ENCODE measurements at places on chromosomes 2 and 18.

GRCh38 chr2:109689182-109689930, 75.2 kb downstream of the SOWAHC start:
- no peak for DNase-seq

GRCh38 chr2:181540421-181540820, 83.2 kb downstream of the ITGA4 start:
- DNase-seq = no peak

- no peak for DNase-seq
Observed at GRCh38 chr18:7821784-7822183, 254.7 kb downstream of the PTPRM start.

- no peak for DNase-seq
Observed at GRCh38 chr2:66364495-66365333, 70.2 kb upstream of the MEIS1 start.

DNA sequence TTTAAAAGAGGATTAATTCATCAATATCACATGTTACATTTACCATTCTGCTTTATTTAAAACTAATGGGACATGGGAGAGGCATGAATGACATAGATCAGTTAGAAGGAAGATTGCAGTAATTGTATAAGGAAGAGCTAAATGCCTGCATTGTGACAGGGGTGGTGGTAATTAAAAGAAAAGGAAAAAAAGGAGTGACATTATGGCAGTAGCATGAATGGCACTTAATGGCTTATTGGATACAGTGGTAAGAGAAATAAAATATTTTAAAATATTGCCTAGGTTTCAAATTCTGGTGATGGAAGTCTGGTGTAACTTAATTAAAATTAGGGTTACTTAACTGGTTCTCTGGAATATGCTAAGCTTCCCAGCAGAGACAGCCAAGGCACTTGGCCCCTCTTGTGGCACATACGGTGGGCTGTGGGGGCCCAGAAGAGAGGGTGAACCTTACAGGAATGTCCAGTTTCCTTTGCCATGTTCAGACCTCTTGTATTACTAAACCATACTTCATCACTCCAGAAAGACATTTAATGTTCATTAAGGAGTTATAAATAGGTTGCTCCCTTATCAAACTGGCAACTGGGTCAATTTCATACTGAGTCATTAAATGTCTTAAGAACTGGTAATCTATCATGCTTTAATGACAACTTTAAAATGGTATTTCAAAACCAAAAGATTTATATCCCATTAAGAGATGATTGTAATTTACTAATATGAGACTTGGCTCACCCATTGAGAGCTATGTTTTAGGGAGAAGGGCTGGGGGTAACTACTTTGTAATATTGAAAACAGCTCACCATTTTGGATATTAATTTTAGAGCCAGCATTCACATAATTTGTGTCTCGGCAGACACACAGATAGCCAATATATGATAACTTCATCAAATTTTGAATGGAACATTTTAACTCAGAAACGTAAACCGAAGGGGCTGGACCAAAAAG, 798.9 kb upstream of the PIK3C3 start:
- DNase-seq = no peak

DNA sequence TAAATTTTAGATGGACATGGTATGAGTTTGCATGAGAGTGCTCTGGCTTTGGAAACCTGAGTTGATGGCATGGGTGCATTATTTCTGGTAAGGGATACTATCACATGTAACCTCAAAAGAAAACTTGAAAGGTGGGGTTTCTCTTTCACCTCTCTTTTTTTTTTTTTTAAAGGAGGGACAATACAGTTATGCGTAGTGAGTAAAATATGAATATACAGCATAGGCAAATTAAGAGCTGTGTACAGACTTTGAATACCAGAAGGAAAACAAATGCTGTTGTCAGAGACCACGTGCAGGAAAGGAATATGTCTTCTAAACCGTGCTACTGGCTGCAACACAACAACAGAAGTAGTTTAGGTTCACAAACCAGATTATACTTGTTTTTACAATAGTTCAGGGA, 82.1 kb downstream of the MAP4K4 start:
- no peak for DNase-seq

- no peak for DNase-seq
Observed at GRCh38 chr2:46480562-46480961, 1.2 kb downstream of the TMEM247 start.

- no peak for DNase-seq
Observed at GRCh38 chr2:62042944-62043343, 137.5 kb downstream of the COMMD1 start.

GRCh38 chr2:101706819-101707177, 9.3 kb downstream of the MAP4K4 start:
- DNase-seq = no peak

- no peak for DNase-seq
Observed at GRCh38 chr18:24734058-24734457, 273.6 kb downstream of the HRH4 start.

DNA sequence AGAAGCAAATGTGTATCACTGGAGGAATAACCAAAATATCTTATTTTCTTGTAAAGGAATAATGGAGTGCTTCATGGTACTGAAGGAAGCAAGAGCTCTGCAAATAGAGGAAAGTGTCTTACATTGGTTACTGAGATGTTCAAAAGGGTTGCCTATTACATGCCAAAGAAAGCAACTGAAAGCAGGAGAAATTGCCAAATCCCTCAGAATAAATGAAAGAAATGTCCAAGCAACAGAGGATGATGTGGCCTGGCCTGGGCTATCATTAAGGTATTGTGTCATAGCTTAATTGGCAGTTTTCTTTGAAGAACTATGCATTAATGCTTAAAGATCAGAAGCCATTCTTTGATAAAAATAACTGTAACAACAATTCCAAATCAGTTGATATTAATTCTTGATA, 173.7 kb downstream of the RAB3GAP1 start:
- DNase-seq = no peak

- DNase-seq = no peak
Observed at GRCh38 chr18:79102886-79103285, 33.7 kb downstream of the ATP9B start.

- no peak for DNase-seq
Observed at GRCh38 chr18:23412351-23412964, 40.6 kb upstream of the RIOK3 start.

DNA sequence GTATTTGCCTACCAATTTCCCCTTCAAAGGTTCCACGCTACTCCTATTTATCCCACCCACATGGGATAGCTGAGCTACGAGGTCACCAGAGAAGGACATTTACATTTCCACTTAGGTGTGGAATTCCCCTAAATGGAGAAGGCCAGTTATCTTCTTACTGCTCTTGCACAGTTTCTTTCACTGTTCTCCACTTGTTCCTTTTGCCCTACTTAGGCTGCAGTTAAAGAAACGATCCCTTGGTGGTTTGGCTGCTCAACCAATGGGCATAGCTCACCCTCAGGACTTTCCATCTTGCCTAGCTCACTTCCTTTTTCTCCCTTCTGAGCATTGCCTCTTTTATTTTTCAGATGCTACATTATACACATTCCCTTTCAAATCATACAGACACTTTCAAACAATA, 11.2 kb upstream of the NABP1 start:
- DNase-seq = no peak
